ENCODE measurements at places on chromosomes 6 and 20.

DNA sequence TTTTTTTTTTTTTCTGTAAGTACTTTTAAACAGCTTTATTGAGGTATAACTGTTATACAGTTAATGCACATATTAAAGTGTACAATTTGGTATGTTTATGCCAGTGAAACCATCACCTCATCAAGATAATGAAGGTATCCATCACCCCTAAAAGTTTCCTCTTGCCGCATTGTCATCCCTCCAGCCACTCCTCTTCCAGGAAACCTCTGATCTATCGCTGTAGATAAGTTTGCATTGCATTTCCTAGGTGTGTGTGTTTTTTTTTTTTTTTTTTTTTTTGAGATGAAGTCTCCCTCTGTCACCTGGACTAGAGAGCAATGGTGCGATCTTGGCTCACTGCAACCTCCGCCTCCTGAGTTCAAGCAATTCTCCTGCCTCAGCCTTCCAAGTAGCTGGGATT lies 3.1 kb downstream of the SLX4IP start:
- no peak for DNase-seq

- DNase-seq, result no peak
These were observed 183.3 kb upstream of the PDE10A start for GRCh38 chr6:165846123-165846966.

- no peak for DNase-seq
These were observed 399.8 kb downstream of the BTBD9 start for GRCh38 chr6:38239719-38240451.

GRCh38 chr6:123564361-123564760 lies 72.4 kb downstream of the TRDN start:
- no peak for DNase-seq

DNA sequence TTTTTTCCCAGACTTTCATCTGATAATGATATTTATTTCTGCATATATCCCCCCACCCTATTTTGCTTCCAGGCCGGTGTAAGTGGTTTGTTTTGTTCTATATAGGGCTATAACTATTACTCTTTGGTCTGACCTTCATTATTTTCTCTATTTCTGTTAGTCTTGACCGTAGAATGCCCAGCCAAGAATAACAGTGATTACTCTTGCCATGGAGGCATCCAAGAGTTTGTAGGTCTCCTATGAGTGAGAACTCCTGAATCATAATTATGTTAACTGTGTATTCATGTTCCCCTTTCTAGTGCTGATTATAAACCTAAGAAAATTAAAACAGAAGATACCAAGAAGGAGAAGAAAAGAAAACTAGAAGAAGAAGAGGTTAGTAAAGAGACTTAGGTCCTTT lies 52.2 kb downstream of the TOP1 start:
- no peak for DNase-seq

Measured in NCI-H2107 (cell line).